Activated CD8-positive, alpha-beta memory T cell treated with anti-CD3 and anti-CD28 coated beads, Interleukin-2, amount 50 U/mL, for 4 hours (primary cell): ENCODE measurements at places on chromosomes 5 and 9.

GRCh38 chr9:72863456-72864094 lies 89.3 kb downstream of the ALDH1A1 start:
- no peak for DNase-seq

- DNase-seq, result peak; percentile 27
These were observed 37.3 kb downstream of the SEC61B start for GRCh38 chr9:99259231-99259918.

- no peak for DNase-seq
These were observed 844 bp upstream of the MCCC2 start for GRCh38 chr5:71586052-71586940.

DNA sequence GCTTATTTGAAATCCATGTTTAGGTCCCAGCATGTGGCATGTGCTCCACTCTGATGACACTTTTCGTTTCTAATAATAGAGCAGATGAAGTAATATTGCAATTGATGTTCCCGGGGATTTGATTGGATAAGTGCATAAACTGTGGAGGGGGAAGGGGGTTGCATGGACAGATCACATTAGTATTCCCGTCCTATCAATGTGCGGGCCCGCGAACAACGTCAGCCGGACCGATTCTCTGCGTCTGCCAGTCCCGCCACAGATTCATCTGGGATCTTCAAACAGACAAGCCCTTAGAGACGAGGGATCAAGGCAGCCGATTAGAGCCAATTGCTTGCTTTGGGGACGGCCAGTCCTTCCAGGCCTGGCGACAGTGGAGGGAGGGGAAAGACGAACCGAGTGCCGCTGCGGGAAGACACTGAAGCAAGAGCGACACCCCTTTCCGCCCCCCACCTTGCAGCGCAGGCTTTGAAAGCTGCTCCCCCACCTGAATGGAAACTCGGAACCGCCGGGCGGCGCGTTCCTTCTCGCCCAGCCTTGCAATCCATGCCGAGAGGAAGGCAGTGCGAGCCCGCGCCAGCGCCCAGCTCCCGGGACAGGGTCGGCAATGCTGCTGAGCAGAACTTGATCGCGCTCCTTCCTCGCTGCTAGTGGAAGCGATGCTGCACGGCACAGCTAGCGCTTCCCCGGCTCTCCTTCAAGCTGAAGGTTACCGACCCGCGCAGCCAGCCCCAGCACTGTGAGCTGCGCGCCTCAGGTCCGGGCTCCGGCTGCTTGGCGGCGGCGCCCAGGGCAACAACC lies at the start of gene RGS7BP:
Gene RGS7BP, plus strand, starts transcription at position 247 of the 798 bp plus-strand sequence. CDS start 610 bp downstream, outside the sequence.
- no peak for DNase-seq

DNA sequence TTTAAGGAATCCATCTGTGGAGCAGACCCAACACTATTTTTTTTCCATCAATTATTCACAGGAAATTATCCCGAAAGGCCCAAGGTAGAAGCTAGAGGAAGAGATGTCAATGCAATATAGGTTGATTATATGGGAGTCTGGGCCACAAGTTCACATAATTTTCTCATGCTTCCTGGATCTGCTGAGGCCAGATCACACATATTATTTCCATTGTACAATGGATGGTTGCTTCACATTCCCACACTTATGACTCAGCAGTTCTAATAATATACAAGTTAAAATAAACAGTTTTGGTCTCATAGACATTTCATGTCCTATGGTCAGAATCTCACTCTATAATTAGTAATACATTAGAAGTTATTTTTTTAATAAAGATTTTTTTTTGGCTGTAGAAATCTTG lies 66.0 kb upstream of the PTPRD start:
- DNase-seq, result no peak

- DNase-seq, result no peak
These were observed 605 bp downstream of the CHSY3 start for GRCh38 chr5:129904667-129905472.

DNA sequence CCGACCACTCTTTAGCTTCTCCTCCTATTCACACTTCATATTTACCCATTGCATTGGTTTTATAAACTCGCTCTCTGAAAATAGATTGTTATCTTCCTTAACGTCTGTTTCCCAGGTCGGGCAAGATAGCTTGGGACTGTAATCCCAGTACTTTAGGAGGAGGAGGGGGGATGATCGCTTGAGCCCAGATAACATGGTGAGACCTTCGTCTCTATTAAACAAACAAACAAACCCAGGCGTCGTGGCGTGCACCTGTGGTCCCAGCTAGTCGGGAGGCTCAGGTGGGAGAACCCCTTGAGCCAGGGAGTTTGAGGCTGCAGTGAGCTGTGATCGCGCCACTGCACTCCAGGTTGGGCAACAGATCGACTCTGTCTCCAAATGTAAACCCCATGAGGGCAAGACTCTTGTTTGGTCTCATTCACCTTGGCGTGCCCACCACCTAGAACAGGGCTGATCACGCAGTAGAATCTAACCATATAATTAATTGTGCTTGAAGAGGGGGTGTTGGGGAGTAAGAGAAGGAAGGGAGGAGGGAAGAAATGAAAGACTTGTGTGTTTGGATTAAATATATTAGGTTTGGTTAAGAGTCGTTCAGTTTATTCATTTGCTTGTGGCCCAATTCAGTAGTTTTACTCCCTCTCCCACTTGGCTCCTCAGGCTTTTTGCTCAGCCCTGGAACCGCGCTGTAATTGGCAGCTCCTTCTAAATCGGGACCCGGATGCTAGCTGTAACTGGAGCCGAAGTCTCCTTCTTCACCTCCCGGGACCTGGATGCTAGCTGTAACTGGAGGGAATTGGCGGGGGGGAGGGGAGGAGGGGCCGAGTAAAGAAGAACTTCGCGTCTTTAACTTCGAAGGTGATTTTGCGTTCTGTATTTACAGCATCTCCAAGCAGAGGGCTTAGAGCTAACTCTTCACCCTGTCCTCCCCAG lies 24.9 kb downstream of the CDKN2A start:
- DNase-seq, result no peak

GRCh38 chr5:155726267-155726666 lies 600.7 kb upstream of the SGCD start:
- DNase-seq, result no peak

- no peak for DNase-seq
These were observed 43.4 kb downstream of the EPB41L4B start for GRCh38 chr9:109277451-109277850.

DNA sequence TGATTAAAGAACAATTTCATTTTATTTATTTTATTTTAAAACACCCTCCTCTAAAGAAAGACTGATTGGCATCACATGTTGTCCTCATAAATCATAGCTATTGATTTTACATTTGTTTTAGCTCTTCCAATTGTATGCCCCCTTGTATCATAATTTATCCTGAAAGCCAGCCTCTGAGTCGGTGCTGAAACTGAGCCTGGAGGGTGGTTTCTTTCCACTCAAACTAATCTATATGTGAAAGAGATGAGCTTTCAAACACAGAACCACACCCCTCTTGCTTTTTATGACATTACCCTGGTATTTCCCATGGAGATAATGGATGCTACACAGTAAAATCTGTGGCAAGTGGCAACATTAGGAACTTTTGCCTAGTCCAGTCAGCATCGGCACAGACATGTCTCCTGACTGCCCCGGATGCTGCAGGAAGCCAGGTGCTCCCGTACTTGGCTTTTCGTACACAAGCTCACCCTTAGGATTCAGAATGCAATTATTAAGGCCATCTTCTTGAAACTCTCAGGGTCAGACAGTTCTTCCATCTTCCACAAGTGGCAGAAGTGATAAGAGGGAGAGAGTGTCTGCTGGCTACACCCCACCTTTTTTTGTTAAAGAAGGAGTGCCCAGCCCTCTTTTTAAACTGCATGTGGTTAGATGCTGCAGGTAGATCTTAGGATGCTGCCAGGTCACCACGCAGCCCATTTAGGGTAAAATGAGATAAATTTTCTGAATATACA lies 91.1 kb downstream of the SNCAIP start:
- DNase-seq, result no peak

DNA sequence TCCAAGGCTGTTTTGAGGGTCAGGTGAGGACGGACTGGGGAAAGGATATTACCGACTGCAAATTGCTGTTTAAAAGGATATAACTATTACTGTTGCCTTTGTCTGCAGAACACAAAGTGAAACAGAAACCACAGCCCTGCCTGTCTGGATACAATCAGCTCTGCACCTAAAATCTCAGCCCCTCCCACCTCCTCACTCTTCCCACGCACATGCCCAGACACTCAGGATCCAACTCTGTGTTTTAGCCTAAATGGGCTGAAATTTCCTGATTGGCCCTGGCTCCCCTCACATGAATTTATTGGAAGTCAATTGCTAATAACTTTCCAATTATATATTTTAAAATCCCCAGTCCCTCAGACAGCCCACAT lies 176.3 kb upstream of the PPP1R26 start:
- no peak for DNase-seq

DNA sequence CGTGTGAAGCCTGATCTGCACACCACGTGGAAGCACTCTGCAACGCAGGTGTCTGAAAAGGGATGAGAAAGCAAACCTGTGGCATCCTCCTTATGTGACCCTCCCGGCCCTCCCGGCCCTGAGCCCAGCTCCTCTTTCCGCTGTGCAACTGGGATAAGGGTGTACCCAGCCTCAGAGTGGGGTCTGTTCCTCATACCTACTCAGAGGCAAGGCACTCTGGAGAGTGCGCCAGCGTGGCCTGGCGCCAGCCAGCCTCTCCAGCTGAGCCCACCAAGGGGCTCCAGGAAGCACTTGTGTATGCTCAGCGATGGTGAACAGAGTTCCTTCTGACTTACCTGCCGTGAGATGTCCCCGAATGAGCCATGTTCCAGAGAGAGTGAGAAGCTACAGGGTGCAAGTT lies 102.8 kb downstream of the IRX1 start:
- DNase-seq, result no peak

DNA sequence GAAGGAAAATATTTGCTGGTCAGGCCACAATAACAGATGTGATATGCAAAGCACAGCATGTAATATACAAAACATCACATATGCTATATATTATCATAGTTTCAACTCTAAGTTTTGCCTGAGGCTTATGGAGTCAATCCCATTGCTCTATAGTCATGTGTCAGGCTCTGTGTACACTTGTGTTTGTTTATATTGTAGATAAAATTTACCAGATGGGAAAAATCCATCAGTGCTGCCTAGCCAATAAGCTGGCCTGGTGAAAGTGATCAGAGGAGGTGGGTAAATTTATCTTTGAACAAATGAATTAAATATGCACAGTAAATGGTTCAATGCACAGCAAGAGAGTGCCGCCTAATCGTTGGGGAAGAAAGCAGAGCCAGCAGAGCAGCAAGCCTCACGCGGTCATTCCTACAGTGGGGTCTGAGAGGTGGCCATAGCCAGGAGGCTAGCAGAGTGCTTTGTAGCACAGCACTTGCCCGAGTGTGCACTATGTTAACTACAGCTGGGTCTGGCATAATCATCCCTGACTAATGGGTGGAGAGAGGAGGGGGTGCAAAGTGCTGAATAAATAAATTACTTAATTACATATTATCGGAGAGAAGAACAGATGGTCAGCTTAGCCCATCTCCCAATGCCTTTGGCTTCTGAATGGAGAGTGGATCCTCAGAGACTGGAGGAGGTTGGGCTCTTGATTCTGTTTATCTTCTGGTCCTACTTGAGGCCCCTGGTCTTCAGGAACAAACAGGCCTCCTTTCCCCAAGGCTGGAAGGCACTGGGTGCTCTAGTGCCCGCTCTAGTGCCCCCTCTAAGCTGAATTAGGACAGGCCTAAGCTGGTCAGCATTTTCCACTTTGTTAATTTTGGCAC lies 153.5 kb downstream of the MAT2B start:
- no peak for DNase-seq

DNA sequence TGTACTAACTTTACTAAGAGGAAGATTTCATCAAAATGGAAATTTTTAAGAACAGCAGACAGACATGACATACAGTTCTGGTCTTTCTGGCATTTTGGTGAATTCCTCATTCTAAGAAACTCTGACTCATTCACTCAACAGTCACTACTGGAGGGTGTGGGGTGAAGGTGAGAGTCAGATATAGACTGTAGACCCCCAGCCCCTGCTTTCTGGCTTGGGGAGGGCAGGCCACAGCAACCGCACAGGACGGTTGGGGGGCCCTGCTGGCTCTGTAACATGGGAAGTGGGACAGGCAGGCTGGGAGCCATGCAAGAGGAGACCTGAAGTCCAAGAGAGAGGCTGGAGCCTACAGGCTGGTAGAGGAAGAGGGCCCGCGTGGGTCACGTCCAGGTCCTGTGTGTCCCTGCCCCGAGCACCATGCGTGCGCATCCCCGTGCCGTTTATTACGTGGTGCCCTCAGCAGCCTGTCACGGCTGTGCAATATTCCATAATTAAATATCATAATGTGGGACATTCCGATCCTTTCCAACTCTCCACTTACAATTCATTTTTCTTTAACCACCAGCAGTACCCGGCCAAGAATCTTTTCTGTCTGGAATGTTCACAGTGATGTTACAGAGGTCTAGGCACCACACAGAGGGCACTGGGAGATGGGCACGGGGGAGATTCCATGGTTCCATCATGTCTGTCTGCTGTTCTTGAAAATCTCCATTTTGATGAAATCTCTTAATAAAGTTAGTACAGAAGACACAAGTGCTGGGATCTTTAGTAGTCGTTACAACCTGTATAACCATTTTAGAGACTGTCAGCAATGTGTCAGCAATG lies 75.5 kb downstream of the SEMA4D start:
- peak; percentile 57 for DNase-seq

DNA sequence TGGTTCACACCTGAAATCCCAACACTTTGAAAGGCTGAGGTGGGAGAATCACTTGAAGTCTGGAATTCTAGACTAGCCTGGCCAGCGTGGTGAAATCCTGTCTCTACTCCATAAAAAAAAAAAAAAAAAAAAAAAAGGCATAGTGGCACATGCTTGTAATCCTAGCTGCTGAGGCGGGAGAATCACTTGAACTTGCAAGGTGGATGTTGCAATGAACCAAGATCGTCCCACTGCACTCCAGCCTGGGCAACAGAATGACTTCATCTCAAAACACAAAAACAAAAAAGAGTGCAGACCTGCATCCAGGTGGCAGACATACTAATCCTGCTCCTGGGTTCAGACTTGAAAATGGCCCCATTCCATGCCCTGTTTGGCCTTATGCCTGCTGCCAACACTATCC lies 21.8 kb upstream of the ADAMTS19 start:
- no peak for DNase-seq

DNA sequence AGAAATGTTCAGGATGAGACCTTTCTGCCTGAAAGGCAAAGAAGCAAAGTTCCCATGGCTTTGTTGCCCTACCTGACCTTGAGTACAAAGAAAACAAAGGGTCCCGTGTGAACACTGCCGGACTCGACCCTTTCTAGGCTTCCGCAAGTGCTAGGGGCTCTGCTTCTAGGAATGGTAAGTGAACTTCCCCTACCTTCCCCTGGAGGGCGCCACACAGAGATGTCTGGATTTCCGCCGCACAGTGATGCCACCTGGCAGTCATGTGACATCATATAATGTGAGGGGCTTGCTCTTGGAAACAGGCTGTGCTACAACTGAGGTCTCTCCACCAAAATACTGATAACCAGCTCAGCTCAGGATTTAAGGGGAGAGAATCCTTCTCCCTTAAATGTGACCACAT lies 56.6 kb downstream of the HSD17B3 start:
- no peak for DNase-seq

DNA sequence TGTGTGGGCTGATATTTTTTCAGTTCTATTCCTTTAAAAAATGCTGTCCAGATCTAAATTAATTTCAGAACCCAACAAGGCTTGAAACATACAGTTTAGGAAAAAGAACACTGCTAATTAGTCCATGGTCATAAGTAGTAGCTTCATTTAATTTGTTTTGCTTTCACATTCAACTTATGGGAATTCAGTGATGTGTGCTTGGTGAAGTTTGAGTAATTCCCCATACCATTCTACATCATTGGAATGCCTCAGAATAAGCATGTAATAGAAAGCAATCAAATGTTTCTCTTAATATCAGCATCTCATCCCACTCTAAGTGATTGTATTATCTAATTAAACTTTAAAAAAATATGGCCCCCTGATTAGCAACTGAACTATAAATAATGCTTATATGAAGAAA lies 2.7 kb downstream of the CNTLN start:
- no peak for DNase-seq
